ENCODE measurements at places on chromosomes 12 and 14.
A peak's percentile ranks its signal among the peaks of the same experiment; 100 is the strongest.

- DNase-seq, result no peak
Observed at GRCh38 chr14:74737753-74738325, 24.9 kb downstream of the FCF1 start.

DNA sequence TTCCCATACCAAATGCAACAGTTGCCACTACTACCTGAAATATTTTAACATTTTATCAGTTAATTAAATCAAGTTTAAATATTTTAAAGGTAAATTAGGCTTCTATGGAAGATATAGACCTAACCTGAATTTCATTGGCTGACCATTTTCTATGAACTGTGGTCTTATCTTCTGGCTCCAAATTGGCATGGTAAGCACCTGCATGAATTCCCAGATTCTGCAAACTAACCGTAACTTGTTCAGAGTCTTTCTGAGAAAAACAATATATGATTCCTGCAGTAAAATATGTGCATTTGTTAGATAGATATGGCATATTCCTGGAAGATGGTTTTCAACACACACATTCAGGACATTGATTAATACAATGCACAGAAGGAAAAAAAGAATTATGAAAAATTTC lies 25.9 kb downstream of the RECQL start:
- no peak for DNase-seq

GRCh38 chr12:65121049-65121955 lies at the start of gene WIF1:
TSS of gene WIF1 (minus strand) at chr12:65121305. CDS start at chr12:65121191, 114 bp downstream.
- DNase-seq, result no peak

DNA sequence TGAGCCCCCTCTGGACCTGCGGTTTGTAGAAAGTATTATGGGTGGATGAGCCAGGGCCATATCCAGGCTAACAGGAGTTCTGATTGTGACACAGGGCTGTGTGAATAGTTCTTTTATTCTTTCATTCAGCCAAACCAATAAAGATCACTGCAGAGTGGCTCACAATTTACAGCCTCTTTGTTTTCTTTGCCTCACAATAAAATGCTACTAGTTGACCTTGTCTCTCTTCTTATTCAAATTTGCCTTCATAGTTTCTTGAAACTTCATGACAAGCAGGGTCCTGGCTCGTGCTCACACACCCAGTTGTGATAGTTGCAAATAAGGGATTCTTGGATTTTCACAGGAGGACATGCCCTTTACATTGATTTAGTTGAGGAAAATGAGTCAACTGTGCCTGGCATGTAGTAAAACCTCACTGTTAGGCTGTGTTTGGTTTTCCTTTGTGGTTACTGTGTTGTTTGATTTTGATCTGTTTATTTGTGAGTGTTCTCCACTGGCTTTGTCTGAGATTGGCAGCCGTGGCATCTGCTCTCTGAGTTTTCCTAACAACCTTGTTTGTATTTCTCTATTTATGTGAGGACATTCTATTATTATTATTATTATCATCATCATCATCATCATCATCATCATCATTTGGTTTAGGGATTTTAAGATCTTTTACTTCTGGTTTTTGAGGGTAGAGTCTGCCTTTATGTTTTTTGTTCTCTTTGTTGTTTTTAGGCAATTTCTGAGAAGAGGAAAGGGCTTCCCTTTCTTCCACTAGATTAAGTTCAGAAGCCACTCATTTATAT lies 2.7 kb upstream of the KRT6B start:
- no peak for DNase-seq

DNA sequence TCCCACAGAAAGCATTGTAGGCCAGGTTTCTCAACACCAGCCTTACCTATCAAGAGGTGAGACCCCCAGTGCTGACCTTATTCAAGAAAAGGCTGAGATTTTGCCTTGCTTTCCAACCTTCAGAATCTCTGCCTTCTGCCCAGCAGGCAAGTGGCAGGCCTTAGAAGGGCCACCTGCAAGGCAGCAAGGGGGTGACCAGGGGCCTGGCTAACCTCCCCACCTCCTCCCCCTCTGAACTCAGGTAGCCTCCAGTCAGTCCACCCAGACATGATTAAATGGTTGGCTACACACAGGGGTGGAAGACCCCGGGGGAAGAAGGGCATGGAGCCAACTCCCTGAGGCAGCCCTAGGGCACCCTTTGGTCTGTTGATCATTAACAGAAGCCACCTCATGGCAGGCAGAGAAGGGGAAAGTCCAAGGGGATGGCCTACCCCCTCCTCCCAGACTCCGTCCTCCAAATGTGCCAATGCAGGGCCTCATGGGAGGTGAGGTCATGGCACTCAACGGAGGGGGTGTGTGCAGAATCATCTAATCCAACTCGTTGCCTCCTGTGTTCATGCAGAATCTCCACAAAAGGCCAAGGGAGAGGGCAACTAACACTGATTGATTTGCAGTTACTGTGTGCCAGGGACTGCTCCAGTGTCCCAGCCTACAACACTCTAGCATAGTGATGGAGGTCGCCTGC lies 8.5 kb downstream of the ZFP36L1 start:
- no peak for DNase-seq

- no peak for DNase-seq
Observed at GRCh38 chr14:89232265-89233070, 184.6 kb downstream of the FOXN3 start.

GRCh38 chr14:60311417-60311816 lies 62.4 kb downstream of the PPM1A start:
- DNase-seq, result no peak

DNA sequence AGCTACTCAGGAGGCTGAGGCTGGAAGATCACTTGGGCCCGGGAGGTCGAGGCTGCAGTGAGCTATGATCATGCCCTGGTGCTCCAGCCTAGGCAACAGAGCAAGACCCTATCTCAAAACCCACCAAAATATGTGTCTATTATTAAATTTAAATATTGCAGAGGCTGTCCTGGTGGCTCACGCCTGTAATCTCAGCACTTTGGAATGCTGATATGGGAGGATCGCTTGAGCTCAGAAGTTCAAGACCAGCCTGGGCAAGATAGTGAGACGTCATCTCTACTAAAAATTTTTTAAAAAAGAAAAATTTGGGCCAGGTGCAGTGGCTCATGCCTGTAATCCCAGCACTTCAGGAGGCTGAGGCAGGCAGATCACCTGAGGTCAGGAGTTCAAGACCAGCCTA lies 13.9 kb downstream of the PSMA6 start:
- DNase-seq, result no peak

GRCh38 chr14:39015964-39016577 lies 87.0 kb downstream of the SEC23A start:
- DNase-seq, result peak; percentile 23

DNA sequence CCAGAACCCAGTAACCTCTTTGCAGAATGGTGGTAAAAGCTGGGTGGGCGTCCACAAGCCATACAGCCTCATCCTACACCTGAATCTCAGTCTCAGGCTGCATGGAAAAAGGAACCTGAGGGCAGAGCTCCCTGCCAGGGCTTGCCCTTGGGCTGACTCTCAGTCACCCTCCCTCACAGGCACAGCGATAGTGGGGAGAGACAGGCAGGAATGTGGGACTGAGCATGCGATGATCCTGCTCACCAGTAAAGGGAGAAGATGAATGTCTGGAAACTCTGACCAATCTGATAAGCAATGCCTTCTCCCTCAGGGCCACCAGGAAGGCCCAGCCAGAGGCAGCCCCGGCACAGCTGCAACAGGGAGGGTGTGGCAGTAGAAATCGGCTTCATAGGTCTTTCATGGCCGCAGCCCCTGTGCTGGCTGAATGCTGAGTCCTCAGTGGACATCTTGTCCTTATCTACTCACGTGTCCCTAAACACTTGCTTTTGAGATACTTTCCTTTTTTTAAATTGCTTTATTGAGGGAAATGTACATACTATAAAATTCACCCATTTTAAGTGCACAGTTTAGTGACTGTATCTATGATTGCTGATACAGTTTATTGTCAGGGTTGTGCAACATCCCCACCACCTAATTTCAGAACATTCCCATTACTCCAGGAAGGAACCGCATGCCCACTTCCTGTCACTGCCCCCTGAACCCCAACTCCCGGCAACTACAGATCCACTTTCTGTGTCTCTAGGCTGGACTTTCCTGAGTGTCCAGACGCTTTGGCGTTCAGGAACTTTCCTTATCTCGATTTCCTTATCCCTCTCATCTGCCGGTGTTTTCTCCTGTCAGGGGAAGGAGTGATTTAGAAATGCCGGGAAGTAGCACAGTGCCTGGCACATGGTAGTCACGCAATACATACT lies 258.1 kb downstream of the PCNX1 start:
- no peak for DNase-seq

DNA sequence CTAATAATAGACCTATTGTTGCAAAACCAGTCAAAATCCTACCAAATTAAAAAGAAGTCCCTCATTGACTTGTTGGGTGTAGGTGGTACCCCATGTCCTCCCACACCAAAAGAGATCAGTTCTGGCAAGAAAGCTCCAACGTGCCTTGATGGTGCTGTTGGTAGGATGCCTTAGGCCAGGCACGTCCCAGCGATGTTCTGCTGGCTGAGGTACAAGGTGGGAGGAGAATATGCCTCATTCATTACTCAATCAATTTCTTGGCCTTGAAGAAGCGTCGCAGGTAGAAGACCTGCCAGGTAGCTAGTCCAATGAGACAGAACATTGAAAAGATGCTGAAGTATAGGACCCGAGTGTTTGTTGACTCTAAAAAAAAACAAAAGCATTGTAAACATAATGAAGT lies 7.8 kb upstream of the NEK9 start:
- DNase-seq, result no peak

DNA sequence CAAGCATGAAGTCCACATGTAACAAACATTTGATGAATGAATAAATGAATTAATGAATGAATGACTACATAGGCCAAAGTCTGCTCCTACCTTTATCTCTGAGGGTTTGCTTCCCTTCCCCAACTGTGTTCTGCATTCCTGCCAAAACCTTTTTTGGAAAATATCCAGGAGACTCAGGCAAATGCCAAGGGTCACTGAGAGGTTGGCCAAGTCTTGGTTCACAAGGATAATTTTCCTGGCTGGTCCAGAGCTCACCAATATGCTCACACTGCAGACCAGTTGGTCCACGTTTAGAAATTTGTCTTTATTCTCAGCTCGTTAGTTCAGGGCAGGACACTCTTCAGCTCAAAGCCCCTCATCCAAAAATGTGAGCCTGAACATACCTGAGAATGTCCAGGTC lies 10.2 kb downstream of the TMEM233 start:
- DNase-seq, result no peak

DNA sequence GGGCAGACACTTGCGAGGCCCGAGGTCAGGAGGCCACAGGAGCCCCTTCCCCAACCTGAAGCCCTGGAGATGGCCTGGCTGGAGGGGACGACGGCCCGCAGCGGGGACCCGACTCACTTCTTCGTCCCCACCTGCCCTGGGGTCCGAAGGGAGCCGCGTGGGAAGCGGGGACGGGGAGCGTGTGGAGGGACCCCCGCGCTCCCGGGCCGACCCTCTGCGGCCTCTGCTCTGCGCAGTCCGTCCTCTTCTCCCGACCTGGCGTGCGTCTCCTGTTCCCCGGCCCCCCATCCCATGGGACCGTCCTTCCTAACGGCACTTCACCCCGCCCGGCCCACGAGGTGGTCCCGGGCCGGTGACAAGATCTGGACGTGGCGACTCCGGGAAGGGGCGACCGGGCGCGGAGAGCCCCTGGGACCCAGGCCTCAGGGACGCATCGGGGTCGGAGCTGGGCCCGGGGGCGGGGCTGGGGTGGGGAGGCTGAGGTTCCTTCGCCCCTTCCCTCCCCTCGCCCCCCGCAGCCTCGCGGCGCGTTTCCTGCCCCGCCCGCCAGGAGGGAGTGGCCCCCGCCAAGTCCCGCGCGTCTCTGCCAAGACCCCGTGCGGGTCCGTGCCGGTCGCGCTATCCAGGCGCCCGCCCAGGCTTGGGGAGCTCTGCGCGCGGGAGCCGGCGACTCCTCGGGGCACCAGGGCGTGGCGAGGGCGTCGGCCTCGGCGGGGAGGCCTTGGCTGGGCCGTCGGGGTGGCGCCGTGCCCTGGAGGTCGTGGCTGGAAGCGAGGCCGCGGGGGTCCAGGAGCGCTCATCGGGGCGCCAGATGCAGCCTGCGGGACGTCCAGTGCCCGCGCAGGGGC lies 97.1 kb downstream of the TNFAIP2 start:
- DNase-seq, result no peak

GRCh38 chr12:47712171-47712570 lies 6.3 kb upstream of the RPAP3 start:
- DNase-seq, result no peak

DNA sequence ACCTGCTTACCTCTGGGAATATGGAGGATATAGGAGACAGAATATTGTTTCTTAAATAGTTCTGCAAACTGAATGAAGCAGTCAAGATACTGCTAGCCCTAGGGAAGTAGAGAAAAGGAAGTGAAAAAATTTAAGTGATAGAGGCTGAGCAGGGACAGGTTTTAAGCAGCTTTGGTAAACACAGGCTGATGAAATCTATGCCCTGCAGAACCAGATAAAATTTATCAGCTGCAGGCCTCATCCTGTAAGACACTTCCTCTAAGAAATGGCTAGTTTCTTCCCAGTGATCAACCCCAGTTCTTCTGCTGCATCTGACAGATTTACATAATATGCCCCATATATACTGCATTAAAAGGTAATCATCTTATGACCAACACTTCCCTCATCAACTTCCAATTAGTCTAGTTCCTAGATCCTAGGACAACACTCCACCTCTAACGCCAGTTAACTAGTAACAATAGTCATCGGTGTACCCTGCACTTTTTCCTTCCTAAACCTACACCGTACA lies 1.3 kb upstream of the ESYT1 start:
- DNase-seq, result no peak

- no peak for DNase-seq
Observed at GRCh38 chr12:110794623-110795280, 52.0 kb upstream of the CCDC63 start.

- no peak for DNase-seq
Observed at GRCh38 chr12:57632958-57633840, at the start of gene B4GALNT1. TSS of gene B4GALNT1 (minus strand) at chr12:57633201. CDS start at chr12:57632132, 1,069 bp downstream.

DNA sequence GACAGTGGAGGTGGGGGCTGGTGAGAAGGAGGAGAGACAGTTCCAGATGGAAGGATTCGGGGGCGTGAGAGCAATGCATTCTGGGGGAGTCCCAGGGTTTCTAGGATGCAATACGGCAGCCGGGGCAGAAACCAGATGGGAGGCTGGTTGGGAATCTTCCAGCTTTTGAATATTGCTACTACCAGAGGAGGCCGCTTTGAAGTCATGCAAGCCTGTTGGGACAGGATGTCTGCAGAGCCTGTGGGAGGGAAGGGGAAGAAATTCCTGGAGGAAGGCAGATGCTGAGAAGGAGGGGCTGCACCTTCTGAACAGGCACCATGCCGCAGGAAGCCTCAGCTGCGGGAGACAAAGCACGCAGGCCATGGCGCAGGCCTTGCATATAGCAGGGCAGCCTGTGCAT lies 105.4 kb downstream of the APAF1 start:
- DNase-seq, result no peak
